Stimulated activated CD4-positive, alpha-beta T cell treated with anti-CD3 and anti-CD28 coated beads, TNF-alpha, amount 100 ng/mL, for 48 hours (primary cell): ENCODE measurements at places on chromosomes 13 and 19.

- DNase-seq, result no peak
These were observed 45.1 kb downstream of the DCLK1 start for GRCh38 chr13:36086117-36086516.

GRCh38 chr19:30450100-30450499 lies 77.9 kb downstream of the ZNF536 start:
- no peak for DNase-seq

GRCh38 chr13:58823701-58824100 lies 1192.2 kb downstream of the PCDH17 start:
- DNase-seq, result no peak

DNA sequence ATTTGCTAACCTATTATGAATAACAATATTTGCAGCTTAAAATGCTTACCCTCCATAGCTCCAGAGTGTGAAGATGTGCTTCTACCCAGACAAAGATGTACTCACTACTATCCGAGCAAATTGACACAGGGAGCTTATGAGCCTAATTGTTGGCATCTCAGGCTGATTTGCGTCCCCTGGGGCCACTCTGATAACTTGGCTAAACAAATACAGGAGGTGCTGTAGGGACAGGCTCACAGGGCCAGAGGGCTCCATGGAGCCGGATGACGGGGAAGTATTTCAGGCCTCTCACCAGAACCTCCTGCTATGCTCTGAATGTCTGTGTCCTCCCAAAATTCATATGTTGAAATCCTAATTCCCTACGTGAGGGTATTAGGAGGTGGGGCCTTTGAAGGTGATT lies 26.7 kb upstream of the C19orf12 start:
- DNase-seq, result no peak

DNA sequence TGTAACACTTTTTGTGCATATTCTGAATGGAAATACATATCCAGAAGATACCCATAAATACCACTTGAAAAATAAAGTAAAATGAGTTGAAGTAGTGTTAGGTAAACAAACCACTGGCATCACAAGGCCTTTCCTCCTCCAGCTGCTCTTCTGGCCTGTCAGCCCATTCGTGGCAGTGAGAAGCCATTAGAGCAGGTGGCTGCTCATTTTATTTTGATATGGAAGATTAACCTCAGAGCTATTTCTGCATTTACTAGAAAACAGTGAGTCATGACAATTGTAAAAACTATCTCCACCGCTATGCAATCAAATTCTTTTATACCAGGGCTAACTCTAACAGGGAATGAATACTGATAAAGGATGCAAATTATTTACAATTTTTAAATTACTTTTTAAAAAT lies 2898.1 kb downstream of the PCDH9 start:
- no peak for DNase-seq

- DNase-seq, result no peak
These were observed 32.7 kb upstream of the CSNK1A1L start for GRCh38 chr13:37138169-37138568.

GRCh38 chr19:39497996-39498797 lies 550 bp upstream of the DLL3 start:
- DNase-seq, result no peak

GRCh38 chr13:102240110-102240509 lies 161.7 kb downstream of the FGF14 start:
- DNase-seq, result no peak

DNA sequence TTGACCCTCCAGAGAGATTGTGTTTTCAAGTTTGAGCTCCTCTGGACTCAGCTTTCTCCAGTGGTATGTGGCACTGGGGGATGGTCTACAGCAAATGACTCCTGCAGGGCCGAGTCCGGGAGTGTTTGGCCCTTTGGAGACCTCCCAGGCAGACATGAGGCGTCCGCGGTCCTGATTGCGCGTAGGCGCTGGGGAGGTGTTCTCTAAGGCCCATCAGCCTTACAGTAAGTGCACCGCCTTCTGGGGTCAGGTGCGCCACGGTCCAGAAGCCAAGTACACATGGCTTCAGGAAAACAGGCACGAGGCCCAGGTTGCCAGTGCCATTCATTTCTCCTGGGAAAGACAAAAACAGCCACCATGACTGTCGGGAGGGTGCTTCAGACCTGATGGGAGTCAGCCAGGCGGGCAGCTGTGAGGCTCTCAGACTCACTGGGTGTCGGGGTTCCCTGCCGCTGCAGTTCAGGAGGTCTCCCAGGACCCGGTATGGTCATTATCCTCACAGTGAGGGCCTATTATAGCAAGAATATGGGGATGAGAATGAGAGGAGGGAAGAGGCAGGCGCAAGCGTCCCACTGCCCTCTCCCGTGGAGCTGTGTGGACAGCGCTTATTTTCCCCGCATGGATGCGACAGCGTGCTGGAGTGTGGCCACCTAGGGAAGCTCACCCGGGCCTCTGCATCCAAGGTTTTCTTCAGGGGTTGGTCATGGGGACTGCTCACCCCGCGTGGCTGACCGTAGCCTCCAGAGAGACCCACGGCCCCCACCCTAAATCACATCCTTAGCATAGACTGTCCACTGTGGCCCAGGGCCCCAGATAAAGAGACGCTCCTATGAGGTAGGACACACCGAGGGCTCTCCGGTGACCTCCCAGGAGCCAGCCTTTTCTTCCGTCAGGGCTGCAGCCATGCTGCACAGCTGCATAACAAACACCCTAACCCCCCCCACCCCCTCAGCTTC lies 21.8 kb downstream of the CCDC8 start:
- DNase-seq, result no peak

DNA sequence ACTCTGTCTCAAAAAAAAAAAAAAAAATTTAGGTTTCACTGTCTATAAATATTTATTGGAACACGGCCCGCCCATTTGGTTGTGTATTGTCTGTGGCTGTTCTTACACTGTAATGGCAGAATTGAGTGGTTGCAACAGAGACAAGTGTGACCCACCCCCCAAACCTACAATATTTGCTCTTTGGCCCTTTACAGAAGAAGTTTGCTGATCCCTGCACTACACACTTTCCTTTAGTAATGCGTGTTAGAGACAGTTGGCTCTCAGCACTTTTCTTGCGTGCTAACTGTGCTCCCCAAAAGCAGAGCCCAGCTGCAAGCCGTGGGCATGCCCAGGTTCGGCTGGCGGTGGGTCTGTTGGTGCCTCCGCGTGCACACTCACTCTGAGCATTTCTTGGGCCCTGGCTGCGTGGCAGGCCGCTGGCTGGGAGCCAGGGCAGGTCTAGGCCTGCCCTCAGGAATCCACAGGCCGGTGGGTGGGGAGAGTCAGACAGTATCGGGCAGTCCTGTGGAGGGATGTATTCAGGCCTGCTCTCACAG lies 72.6 kb downstream of the SIPA1L3 start:
- no peak for DNase-seq

DNA sequence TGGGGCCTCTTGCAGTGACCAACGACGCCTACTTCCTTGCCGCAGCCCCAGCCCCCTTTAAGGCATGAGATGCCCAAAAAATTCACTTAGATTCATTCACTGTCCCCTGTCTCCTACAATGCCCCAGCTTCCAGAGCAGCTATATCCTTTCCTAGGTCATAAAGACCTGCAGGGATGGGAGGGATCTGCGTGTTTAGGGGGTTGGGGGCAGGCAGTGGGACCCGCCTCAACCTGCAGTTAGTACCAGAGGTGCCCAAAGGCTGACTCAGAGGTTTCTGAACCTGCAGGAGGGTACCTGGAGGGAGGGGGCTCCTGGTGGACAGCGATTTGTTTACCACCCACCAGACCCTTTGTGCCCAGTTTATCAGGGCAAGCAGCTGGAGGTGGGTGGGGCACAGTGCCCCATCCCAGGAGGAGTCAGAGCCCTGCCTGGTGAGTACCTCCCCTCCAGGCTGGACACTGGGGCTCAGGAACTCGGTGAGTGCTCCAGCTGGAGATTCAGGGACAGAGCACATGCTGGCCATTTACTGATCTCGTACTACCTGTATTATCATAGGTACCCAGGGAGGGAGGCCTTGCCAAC lies 10.1 kb downstream of the RPS28 start:
- DNase-seq, result no peak

DNA sequence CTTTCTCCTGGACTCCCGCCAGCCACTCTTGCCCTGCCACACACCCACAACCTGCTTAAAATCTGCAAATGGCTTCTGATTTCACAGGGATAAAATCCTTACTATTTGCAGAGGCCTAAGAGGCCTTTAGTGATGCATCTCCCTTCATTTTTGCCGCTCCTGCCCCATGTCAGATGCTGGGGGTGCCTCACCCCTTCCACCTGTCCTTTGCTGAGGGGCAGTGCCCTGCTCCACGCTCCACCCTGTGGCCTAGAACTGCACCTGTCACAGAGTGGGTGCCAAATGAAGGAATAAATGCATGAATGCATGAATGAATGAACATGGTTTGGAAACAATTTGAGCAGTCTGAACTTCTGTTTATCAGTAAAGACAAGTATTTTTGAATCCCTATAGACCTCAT lies 34.1 kb upstream of the UQCRFS1 start:
- DNase-seq, result no peak

DNA sequence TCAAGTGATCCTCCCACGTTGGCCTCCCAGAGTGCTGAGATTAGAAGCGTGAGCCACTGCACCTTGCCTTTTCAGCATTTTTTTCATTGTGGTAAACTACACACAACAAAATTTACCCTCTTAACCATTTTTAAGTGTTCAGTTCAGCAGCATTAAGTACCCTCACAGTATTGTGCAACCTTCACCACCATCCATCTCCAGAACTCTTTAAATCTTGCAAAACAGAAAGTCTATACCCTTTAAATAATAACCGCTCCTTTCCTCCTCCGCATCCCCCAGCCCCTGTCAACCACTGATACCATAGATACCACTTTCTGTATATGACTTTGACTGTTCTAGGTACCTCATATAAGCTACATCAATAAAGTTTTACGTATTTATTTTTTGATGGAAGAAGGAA lies 20.8 kb upstream of the CASP14 start:
- DNase-seq, result no peak

GRCh38 chr19:55633861-55634260 lies 6.9 kb upstream of the ZNF580 start:
- no peak for DNase-seq

DNA sequence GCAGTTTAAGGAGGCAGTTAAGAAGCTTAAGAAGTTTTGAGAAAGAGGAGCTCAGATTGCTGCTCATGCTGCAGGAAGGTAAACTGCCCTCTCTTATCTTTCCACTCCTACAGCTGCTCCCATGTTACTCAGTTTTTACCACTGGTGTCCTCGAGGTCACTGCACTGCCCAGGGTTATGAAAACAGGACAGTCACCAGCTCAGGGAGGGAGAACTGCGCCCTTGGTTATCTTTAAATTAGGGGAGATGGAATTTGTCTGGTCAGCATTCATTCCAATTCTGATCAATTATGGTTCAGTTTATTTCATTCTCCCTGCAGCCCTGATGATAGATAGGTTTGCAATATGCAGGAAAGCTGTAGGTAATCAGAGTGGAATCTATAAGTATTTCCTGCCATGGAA lies 10.8 kb upstream of the SLC46A3 start:
- DNase-seq, result no peak

DNA sequence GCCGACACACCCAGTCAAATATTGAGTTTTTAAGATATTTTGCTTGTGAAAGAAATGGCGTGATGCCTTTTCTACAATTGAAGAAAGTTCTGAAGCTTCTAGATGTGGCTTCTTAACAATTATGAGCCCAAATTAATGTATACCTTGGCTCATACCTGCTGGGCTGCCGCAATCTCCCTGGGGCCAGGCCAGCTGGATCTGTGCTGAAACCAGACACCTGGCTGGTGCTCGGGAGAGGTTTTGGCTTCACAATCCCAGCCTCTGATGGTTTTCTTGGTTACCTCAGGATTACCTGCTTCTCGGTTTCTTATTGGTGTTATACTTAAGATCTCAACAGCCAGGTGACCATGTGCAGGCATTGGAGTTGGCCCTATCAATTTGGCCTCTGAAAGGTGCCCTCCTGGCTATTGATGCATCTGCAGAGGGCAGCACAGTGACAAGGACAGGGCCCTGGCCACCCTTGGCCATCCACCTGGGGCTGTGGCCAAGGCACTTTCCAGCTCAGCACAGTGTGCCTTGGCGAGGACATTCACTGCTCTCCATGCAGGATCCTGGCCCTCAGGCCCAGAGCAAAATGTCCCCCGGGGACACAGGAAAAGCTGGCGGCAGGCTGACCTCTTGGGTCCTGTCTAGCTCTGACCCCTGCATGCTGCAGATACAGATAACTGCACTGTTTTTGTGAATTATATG lies 305.0 kb downstream of the ZNF536 start:
- DNase-seq, result no peak

GRCh38 chr19:38670921-38671398 lies 23.5 kb downstream of the ACTN4 start:
- DNase-seq, result no peak

- DNase-seq, result peak; percentile 26
These were observed 4.2 kb downstream of the LIPE start for GRCh38 chr19:42422901-42423461.

DNA sequence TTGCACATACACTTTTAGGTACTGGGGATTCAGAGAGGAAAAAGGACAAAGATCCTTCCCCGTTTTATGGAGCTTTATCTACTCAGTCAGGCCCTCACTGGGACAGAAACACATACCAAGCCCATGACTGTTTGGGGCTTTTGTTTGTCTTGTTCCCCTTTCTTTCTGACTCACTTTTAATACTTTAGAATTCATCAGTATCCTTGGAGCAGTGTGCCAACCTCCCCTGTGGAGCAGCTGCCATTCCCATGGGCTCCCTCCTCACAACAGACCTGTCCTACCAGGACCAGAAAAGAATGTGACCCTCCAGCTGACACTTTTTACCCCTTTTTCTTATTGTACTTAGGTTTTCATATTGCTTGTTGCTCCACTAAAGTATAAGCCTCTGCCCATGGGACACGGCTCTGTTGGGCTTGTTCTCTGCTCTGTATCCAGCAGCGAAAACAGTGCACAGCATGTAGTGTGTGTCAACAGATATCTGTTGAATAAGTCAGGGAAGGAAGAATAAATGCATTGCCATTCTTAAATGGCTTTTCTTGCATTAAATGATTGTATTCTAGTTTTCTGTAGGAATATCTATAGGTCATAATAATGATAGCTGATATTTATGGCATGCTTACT lies 431.1 kb downstream of the EFNB2 start:
- no peak for DNase-seq

DNA sequence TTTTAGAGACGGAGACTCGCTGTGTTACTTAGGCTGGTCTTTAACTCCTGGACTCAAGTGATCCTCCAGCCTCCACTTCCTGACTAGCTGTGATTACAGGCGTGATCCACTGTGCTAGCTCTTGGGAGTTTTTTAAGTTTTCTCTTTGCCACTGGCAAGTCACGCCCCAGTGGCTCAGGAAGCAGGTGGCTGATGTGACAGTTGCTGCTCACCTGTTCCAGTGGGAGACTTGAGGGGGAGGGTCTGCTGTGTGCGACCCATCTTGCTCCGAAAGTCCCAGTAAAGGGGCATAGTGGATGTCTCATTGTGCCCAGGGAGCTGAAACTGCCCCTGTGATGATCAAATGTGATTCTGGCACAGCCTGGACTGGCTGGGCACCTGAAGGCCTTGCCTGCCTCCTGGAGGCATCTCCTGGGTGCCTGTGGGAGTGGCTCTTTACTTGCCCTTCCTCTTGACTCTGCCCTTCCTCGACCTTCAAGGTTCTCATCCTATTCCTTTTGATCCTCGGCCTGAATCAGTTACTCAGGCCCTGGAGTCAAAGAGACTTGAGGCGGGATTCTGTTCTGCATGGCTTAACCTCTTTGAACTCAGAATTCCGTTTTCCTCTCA lies 7.8 kb downstream of the SMARCA4 start:
- DNase-seq, result no peak
